ENCODE measurements at places on chromosomes 6 and 20.

DNA sequence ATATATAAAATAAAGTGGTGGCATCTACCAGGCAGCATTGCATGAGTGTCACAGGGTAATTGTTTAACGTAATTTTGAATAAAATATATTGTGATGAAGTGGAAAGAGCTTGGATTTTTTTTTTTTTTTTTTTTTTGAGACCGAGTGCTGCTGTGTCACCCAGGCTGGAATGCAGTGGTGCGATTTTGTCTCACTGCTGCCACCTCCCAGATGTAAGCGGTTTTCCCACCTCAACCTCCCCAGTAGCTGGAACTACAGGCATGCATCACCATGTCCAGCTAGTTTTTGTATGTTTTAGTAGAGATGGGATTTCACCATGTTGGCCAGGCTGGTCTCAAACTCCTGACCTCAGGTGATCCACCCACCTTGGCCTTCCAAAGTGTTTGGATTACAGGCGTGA is 81.1 kb upstream of the SMIM8 start:
- peaks cover 15% of the 10 kb centered on the region for H3K36me3 ChIP-seq
- no peak overlapping the region for H3K4me3 ChIP-seq
- H3K27ac ChIP-seq: no peak overlapping the region
- no peaks in the 10 kb centered on the region for H3K4me1 ChIP-seq
- no peaks in the 10 kb centered on the region for H3K27me3 ChIP-seq

DNA sequence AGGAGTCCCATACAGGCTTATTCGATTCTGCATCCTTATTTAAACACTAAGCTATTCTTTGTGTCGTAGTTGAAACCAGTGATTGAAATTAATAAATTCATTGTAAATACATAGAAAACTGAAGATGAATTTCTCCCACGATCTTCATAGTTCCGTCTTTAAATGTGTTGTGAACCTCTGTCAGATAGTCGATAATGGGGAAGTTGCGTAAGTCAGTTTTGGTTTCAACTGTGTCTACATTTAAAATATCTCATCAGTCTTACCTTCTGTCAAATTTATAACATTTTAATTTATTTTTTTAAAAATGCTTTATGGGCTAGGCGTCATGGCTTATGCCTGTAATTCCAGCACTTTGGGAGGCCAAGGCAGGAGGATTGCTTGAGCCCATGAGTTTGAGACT is 12.7 kb downstream of the STX11 start:
- H3K4me1 ChIP-seq: no peaks in the 10 kb centered on the region
- DNase-seq: no peak
- H3K36me3 ChIP-seq: no peaks in the 10 kb centered on the region
- H3K27me3 ChIP-seq: no peaks in the 10 kb centered on the region
- no peak overlapping the region for H3K27ac ChIP-seq
- no peak overlapping the region for H3K4me3 ChIP-seq

- no peaks in the 10 kb centered on the region for H3K36me3 ChIP-seq
- peaks cover 14% of the 10 kb centered on the region for H3K27me3 ChIP-seq
- DNase-seq: no peak
- H3K4me3 ChIP-seq: peak overlapping the region; percentile 24
Measured at GRCh38 chr6:73314577-73315492, 39.2 kb downstream of the DPPA5 start.

GRCh38 chr20:1035466-1035865 is 33.4 kb upstream of the RSPO4 start:
- H3K27me3 ChIP-seq: no peaks in the 10 kb centered on the region
- H3K36me3 ChIP-seq: no peaks in the 10 kb centered on the region
- no peak for DNase-seq
- H3K4me3 ChIP-seq: no peak overlapping the region
- no peaks in the 10 kb centered on the region for H3K4me1 ChIP-seq

GRCh38 chr6:105926318-105926717 is 159.8 kb upstream of the PRDM1 start:
- H3K36me3 ChIP-seq: no peaks in the 10 kb centered on the region
- H3K4me1 ChIP-seq: no peaks in the 10 kb centered on the region
- H3K27me3 ChIP-seq: no peaks in the 10 kb centered on the region
- H3K27ac ChIP-seq: no peak overlapping the region

DNA sequence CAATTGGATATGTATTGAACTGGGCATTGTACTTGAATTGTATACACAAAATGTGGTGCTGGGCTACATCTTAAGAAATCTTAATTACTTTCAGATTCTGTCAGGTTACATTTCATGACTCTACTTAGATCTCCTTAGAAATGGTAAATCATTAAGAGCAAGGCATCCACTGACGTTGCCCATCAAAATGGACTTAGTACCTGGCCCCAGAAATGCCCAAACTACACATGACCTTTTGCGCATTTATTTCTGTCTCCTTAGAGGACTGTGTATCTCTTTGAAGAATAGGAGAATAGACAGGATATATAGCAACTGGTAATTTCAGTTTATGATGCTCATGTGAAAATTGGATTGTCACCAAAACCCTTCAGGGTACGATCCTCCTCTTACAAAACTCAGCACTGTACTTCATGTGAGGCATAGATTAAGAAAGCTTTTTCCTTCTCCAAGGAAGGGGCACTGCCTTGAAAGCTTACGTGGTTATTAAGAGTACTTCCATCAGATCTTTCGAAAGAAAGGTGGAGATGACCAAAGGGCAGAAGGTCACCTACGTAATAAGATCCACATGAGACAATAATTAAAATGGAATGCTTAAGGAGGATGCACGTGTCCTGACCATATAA is 61.4 kb upstream of the BMP2 start:
- no peak for DNase-seq
- H3K27ac ChIP-seq: no peak overlapping the region
- no peaks in the 10 kb centered on the region for H3K4me1 ChIP-seq
- H3K36me3 ChIP-seq: no peaks in the 10 kb centered on the region

DNA sequence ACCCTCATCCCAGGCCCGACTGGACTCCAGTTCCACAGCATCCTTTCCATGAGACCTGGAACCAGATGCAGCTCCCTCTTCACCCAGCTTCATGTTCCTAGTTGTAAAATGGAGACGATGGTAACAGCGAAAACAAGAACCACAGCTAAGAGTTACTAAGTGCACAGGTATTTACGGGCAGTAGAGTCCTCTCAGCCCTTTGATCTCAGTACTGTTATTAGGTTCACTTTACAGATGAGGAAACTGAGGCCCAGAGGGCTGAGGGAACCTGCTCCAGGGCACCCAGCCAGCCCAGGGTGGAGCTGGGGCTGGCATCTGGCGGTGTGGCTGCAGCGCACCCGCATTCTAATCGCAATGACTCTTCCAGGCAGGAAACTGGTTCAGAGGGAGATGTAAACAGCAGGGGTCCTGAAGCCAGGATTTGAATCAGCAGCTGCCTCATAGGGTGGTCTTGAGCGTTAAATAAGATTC is 858 bp downstream of the BCAS1 start:
- no peak overlapping the region for H3K4me3 ChIP-seq
- no peak overlapping the region for H3K27ac ChIP-seq
- DNase-seq: no peak
- no peaks in the 10 kb centered on the region for H3K27me3 ChIP-seq
- H3K4me1 ChIP-seq: peaks cover under 1% of the 10 kb centered on the region

GRCh38 chr6:111013144-111013915 is 31.5 kb downstream of the RPF2 start:
- DNase-seq: no peak
- H3K27ac ChIP-seq: no peak overlapping the region
- no peaks in the 10 kb centered on the region for H3K27me3 ChIP-seq
- no peak overlapping the region for H3K4me3 ChIP-seq
- no peaks in the 10 kb centered on the region for H3K4me1 ChIP-seq
- H3K36me3 ChIP-seq: peaks cover 29% of the 10 kb centered on the region

DNA sequence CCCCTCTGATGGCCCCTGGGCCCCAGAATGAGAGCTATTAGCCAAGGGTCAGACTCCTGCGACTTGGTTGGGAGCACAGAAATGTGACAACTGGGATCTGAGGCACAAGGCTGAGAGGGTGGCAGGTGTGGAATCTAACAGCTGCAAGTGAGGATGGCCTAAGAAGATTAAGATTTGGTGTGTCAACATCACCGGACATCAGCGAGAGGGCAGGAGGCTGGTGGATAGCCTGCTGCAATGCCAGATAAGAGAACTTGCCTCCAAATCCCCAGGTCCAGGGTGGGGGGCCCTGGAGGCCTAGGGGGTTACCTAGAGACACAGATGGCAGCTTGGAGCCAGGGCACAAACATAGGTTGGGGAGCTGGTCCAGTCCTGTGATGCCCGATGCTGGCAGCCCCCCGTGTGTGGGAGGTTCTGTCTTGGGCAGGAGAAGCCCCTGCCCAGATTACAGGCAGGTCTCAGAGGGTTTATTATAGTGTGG is 155.8 kb downstream of the GRM4 start:
- no peak overlapping the region for H3K4me3 ChIP-seq
- H3K27ac ChIP-seq: no peak overlapping the region
- no peaks in the 10 kb centered on the region for H3K36me3 ChIP-seq
- no peaks in the 10 kb centered on the region for H3K27me3 ChIP-seq
- DNase-seq: no peak

- H3K27me3 ChIP-seq: no peaks in the 10 kb centered on the region
- H3K36me3 ChIP-seq: no peaks in the 10 kb centered on the region
- no peak for DNase-seq
Measured at GRCh38 chr6:2665146-2666070, 85.3 kb downstream of the MYLK4 start.

DNA sequence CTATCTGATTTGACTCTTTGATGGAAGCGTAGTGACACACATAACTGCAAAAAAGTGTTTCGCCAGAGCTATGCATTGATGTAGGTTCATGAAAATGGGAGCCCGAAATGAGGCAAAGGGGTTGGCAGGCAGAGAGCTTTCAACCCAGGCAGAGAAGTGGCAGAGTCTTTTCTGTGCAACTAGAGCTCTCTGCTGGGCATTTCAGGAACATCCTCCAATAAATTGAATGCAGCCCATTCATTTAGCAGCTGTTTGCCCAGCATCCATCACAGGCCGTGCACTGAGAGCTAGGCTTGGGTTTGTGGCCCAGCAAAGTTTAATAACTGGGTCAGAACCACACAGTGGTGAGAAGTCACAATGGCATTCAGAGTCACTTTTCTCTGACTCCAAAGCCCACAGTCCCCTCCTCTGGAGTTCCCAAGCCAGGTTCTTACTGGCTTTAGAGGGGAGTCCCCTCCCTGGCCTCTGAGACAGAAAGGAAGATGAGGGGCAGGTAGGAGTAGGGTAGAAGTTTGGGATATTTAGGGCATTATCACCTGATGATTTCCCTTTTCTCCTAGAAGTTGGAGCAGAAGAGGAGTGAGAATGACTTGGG is 31.8 kb upstream of the ELMO2 start:
- no peak overlapping the region for H3K4me3 ChIP-seq
- H3K4me1 ChIP-seq: no peaks in the 10 kb centered on the region
- DNase-seq: peak; percentile 64
- H3K27me3 ChIP-seq: no peaks in the 10 kb centered on the region
- H3K36me3 ChIP-seq: no peaks in the 10 kb centered on the region

GRCh38 chr20:44034451-44034850 is 119.8 kb downstream of the TOX2 start:
- no peak for DNase-seq
- no peak overlapping the region for H3K27ac ChIP-seq
- H3K4me1 ChIP-seq: peaks cover 39% of the 10 kb centered on the region
- no peaks in the 10 kb centered on the region for H3K36me3 ChIP-seq

DNA sequence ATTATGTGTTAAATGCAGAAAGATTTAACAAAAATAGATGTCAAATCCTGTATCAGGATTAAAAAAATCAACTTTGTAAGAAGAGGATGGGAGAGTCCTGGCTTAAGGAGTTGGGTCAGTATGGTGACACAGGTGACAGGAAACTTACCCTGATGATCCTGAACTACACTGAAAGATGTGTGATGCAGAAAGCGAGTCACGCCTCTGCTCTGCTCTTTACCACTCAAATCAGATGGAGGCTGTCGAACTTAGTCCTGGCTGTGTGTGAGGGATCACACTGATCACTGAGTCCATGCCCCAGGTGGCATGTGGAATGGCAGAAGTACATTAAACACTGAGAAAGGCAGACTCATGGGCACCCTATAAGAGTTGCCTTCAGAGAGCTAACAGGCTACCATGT is 92.9 kb downstream of the GJA10 start:
- no peaks in the 10 kb centered on the region for H3K36me3 ChIP-seq
- H3K27ac ChIP-seq: peak overlapping the region; percentile 89
- peaks cover 15% of the 10 kb centered on the region for H3K4me1 ChIP-seq
- H3K4me3 ChIP-seq: no peak overlapping the region
- H3K27me3 ChIP-seq: no peaks in the 10 kb centered on the region
- DNase-seq: no peak

DNA sequence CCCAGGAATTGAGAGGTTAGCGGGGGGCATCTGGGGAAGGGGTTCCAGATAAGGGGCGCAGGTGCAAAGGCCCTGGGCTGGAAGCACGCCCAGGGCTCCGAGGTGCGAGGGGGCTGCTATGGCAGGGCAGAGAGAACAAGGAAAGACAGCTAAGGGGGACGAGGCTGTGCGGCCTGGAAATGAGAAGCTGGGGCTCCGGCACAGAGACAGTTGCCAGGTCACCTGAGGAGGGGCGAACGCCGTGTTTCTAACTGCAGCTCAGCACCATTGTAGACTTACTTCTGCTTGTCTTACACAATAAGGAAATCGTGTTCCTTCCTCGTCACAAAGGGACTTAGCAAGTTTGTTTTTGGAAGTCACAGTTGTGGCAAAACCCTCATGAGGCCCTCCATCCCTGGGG is 68.9 kb upstream of the TBXT start:
- peaks cover 3% of the 10 kb centered on the region for H3K27me3 ChIP-seq
- H3K27ac ChIP-seq: no peak overlapping the region
- H3K36me3 ChIP-seq: no peaks in the 10 kb centered on the region
- no peak overlapping the region for H3K4me3 ChIP-seq
- H3K4me1 ChIP-seq: no peaks in the 10 kb centered on the region

GRCh38 chr6:44117397-44118128 is 9.7 kb downstream of the MRPL14 start:
- H3K27ac ChIP-seq: no peak overlapping the region
- H3K27me3 ChIP-seq: no peaks in the 10 kb centered on the region
- no peak overlapping the region for H3K4me3 ChIP-seq
- H3K36me3 ChIP-seq: peaks cover 29% of the 10 kb centered on the region

- DNase-seq: peak; percentile 28
- H3K27me3 ChIP-seq: no peaks in the 10 kb centered on the region
- no peak overlapping the region for H3K4me3 ChIP-seq
- peaks cover 4% of the 10 kb centered on the region for H3K4me1 ChIP-seq
- H3K36me3 ChIP-seq: no peaks in the 10 kb centered on the region
Measured at GRCh38 chr6:14601490-14601889, 483.9 kb downstream of the CD83 start.

- H3K27ac ChIP-seq: no peak overlapping the region
- H3K4me1 ChIP-seq: no peaks in the 10 kb centered on the region
- H3K4me3 ChIP-seq: no peak overlapping the region
- H3K27me3 ChIP-seq: no peaks in the 10 kb centered on the region
- H3K36me3 ChIP-seq: no peaks in the 10 kb centered on the region
Measured at GRCh38 chr6:165034271-165034741, 275.1 kb downstream of the C6orf118 start.
